ENCODE measurements at places on chromosomes 6 and 20.
A peak's percentile ranks its signal among the peaks of the same experiment; 100 is the strongest.

DNA sequence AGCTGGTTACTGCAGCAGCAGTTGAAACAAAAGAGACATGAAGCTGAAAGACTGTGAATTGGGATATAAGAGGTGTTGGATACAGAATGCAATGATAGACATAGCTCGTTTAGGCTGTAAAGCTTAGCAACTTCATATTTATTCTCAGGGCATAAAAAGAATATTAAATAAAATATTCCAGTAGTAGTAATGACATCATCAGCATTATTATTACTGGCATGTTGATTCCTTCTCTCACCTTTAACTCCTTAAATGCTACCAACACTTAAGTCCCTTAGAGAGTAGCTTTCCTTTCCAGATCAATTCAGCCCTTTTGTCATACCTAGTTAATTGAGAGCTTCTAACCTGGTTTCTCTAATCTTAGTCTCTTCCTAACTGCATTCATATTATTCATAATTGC, 81.4 kb upstream of the STXBP5 start:
- DNase-seq, result no peak

GRCh38 chr6:24205020-24205492, 79.0 kb downstream of the NRSN1 start:
- DNase-seq, result no peak

- no peak for DNase-seq
Observed at GRCh38 chr20:58696411-58696961, 3.9 kb downstream of the NPEPL1 start.

DNA sequence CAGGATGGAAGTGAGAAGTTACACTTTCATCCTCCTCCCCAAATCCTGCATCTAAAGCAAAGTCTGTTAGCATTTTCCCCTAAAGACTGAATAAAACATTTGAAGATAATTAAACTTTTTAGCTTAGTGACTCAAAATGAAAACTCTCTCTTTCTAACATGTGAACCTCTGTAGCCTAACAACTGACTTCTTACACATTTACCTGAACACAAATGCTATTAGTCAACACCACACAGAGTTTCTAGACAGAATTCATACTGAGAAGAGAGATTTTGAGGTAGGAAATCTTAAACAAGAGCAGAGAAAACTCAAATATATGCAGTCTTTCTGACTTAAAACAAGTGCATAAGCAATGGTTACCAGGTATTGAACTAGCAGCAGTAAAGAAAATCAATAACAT, 149.9 kb upstream of the SMLR1 start:
- no peak for DNase-seq

DNA sequence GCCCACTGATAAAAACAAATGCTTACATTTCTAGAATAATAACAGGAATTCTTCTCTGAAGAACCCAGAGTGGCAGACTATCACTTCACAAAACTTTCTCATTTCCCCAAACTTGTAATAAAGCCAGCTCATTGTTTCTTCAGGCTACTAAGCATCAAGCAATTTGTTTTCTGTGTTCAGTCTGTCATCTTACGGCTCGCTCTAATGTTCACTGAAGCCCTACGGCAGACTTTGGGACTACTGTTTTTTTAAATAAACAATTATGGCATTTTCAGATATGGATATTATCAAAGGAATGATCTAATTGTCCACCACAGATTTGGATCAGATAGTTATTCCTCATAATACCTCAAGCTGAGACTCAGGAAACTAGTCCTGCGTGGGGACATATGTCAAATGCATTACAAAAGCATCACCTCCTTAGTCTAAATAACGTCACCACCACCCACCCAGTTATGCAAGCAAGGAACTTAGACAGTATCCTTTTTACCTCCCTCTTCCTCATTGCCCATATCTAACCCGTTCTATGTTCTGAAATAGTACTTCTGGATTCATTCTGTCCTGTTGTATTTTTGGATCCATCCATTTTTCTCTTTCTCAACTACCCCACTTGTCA, 415.1 kb downstream of the PLCB1 start:
- no peak for DNase-seq

DNA sequence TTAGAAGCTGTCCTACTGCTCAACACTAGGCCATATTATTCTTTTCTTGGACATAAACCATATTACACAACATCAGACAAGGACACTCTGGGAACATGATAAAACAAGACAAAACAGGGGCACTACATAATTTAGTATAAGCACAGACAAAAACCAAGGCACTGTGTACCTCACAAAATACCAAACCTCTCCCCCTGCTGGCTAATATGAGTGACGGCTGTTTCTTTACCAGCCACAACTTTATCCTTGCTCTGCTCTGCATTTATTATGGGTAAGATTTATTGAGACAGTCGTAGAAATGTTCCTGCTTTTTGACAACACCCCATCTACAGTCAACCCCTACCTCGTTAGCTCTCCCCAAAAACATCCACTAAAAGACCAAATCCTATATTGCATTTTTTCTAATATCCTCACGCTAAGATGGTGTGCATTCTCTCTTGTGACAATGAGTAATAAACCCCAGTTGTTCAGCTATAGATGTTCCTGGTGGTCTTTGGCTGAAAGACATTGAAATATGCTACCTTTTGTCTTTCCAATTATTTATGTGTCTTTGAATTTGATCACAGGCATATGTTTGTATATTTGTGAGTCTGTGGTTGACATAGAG, 23.8 kb upstream of the POLR1H start:
- DNase-seq, result no peak

GRCh38 chr20:38429301-38429700, 5.8 kb downstream of the SNHG17 start:
- DNase-seq, result no peak

- no peak for DNase-seq
Observed at GRCh38 chr6:161238081-161238480, 35.8 kb downstream of the AGPAT4 start.

DNA sequence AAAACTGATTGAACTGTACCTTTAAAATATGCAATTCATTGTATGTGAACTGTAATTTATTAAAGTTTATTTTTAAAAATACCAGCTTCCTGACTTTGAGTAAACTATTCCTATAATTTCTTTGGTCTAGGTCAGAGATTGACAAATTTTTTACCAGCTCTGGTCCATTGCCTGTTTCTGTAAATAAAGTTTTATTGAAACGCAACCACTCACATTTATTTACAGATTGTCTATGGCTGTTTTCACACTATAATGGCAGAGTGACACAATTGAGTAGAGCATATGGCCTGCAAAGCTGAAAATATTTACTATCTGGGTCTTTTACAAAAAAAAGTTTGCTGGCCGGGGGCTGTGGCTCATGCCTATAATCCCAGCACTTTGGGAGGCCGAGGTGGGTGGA, 33.0 kb upstream of the NFATC2 start:
- no peak for DNase-seq

DNA sequence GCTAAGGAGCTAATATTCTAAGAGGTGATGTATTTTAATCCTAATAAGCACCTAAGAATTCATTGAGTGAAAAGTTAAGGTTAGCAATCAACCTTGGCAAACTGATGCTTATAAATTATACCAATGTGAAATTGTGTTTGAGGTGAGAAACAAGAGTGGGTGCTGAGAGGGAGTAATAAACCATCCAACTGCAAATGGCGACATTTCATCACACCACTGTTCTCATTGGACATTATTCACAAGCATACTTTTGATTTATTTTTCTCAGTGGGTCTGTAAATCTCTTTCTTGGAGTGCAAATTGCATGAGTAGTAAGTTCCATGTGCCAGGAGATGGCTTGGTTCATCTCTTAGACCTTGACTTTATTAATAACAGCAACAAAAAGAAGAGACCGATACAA, 71.5 kb downstream of the BMP6 start:
- DNase-seq, result no peak

DNA sequence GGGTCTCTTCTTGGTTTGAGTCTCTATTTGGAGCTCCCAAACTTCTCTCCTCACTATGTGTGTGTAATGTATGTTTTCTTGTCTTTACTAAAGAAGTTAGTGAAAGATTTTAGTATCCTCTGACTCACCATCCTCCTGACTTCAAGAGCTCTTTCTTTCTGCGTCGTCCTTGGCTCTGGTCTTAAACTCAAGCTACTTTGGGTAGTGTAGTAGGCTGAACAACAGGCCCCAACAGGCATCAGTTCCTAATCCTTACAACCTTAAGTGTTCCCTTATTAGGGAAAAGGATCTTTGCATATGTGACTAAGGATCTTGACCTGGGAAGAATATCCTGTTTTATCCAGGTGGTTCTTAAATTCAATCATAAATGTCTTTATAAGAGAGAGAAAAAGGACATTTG, 810.2 kb downstream of the MAFB start:
- DNase-seq, result no peak

- DNase-seq, result peak; percentile 4
Observed at GRCh38 chr20:11777387-11778205, 140.1 kb upstream of the BTBD3 start.

- no peak for DNase-seq
Observed at GRCh38 chr6:153989989-153990388, 49.1 kb upstream of the OPRM1 start.

DNA sequence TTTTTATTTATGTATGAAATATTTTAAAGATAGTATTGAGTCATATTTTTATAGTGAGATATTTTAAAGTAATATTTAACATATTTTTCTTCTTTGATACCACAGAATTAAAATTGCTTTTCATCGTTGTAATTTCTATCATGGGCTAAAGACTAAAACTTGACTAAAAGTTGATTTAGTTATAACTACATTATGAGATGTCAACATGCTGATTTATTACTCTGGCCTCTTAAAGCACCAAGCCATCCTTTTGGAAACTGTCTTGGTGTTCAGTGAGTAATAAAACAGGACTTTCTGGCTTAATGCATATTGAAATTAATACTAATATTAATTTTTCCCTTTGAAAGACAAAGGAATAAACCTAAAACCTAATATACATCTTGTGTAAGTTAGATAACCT, 95.2 kb upstream of the ADGRF4 start:
- DNase-seq, result no peak

- DNase-seq, result no peak
Observed at GRCh38 chr6:37643851-37644672, 53.6 kb downstream of the MDGA1 start.

GRCh38 chr20:32918296-32918695, 59.6 kb downstream of the EFCAB8 start:
- no peak for DNase-seq

DNA sequence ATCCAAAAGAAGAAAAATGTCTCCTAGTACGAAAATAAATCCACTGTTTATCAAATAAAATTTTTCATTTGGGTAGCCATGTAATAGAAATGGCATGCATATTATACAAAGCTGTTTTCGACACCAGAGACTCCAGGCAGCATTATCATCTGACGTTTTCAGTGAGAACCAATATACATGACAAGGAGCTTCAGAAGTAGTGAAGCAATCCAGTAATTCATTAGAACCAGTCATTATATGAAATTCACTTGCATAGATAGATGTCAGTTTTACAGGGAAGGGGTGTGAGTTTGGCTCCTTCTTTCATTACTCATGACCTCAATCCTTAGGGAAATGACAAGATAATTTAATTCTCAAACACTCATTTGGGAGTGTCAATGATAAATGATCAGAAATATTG, 14.7 kb downstream of the HTR1B start:
- DNase-seq, result no peak

GRCh38 chr6:43258807-43259686, 15.8 kb downstream of the TTBK1 start:
- no peak for DNase-seq

DNA sequence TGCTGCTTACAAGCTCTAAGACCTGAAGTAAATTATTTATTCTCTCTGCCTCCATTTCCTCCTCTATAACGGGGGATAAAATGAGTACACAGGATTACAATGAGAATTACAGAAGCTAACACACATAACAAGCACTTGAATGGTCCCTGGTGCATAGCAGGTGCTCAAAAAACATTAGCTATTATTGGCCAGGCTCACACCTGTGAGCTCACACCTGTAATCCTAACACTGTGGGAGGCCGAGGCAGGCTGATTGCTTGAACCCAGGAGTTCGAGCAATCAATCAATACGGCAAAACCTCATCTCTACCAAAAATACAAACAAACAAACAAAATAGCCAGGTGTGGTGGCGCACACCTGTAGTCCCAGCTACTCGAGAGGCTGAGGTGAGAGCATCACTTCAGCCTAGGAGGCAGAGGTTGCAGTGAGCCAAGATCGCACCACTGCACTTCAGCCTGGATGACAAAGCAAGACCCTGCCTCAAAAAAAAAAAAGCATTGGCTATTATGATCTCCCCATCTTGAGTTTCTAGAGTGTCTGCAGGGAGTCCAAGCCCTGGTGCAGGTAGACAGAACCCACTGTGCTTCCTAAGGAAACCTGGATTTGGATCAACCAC, 68.1 kb downstream of the PREX1 start:
- DNase-seq, result no peak

GRCh38 chr6:139117734-139118133, 17.1 kb upstream of the HECA start:
- no peak for DNase-seq

DNA sequence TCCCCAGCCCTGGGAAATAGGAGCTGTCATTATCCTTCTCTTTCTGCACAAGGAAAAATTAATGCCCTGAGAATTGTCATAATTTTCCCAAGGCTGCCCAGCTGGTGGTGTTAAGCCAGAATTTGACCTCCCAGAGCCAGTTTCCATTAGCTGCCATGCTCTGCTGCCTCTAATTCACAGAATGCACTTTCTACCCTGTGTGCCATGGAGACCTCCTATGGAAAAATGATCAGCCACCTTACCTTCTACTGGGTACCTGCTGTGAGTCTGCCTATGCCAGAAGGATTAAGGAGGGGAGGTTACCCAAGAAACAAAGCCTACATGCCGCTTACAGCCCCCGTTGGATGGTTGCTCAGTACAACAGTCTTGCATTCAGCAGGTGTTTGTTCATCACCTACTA, 29.1 kb downstream of the POFUT1 start:
- DNase-seq, result no peak

DNA sequence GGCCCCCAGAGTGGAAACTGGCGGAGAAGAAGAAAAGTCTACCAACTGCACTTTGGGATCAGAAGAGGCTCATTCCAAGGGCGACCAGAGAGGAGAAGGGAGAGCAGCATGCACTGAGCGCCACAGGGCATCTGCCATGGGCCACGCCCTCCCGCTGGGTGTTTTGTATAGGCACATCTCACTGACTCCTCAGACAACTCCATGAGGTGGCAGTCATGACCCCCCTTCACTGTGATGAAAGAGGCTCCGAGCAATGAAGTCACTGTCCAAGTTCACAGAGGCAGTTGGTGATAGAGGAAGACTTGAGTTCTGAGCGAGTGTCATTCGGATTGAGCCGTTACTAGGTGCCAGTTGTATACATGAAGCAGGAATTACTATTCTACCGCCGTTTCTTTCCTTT, 15.4 kb downstream of the BPIFB1 start:
- DNase-seq, result no peak

GRCh38 chr6:169158691-169159090, 95.0 kb downstream of the THBS2 start:
- no peak for DNase-seq

GRCh38 chr6:46509981-46510510, 18.8 kb upstream of the RCAN2 start:
- no peak for DNase-seq

GRCh38 chr6:140494321-140495108, 1120.1 kb upstream of the CITED2 start:
- DNase-seq, result no peak

- no peak for DNase-seq
Observed at GRCh38 chr6:69985180-69985579, 118.8 kb downstream of the COL19A1 start.
